ENCODE measurements at places on chromosomes 16 and 17.

DNA sequence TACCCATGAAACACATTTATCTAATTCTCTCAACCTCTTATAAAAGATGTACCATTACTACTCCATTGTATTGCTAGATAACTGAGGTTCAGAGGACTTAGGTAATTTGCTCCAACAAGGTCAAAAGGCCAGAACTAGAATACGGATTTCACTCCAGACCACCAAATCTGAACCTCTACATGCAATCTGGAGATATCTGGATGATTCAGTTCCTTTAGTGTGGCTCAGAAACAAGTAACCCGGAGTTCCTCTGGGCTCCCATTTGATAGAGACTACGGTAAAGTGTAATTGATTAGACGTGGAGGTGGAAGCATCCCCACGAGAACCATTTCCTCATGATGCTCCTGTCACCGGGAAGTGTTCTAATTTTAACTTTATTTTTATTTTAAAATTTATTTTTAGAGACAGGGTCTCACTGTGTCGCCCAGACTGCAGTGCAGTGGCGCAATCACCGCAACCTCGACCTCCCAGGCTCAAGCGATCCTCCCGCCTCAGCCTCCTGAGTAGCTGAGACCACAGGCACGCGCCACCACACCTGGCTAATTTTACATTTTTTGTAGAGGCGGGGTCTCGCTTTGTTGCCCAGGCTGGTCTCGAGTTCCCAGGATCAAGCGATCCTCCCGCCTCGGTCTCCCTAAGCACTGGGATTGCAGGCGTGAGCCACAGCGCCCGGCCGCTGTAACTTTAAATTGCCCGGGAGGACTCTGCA is 608 bp upstream of the COX10 start:
- no peak for DNase-seq

DNA sequence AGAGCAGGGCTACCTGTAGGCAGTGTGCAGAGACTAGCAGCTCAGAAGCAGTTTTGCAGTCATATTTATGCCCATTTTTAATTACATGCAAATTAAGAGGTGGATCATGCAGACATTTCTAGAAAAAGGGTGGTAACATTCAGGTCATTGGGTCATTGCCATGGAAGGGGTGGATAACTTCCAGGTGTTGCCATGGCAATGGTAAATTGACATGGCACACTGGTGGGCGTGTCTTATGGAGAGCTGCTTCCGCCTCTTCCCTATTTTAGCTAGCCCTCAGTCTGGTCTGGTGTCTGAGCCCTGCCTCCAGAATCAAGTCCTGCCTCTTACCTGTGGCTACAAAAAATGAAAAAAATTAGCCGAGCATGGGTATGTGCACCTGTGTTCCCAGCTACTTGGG is 2.8 kb upstream of the DNAI2 start:
- DNase-seq: no peak

DNA sequence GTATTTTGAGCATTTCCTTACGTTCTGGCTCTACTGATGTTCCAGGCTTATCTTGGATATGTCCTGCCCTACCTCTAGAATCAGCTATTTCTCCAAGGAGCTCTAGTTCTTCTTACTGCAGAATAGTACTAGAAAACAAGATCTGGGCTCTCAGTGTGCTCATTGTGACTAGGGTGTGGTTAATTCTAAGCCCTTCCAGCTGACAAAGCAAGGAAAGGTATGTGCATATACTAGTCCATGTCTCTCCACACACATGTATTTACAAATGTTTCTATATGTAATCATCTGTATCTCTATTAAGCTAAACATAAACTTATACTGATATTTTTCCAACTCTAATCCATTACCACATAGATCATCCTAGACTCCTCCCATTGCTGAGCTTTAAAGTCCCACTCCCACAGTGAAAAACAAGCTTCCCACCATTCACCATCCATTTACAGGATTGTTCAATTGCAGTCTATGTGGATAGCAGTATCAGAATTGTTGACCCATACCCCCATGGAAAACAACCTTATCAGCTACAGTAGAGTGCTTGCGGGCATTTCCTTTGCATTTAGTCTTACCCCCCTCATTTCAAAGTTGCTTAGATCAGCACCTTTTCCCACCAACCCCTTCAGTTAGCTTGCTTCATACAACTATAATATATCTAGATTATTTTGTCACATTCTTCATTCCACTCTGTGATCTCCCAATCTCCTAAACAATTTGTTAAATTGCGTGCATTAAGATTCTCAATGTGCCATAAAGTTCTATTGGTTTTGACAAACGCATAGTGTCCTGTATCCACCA is 194.5 kb downstream of the SOX9 start:
- DNase-seq: no peak

DNA sequence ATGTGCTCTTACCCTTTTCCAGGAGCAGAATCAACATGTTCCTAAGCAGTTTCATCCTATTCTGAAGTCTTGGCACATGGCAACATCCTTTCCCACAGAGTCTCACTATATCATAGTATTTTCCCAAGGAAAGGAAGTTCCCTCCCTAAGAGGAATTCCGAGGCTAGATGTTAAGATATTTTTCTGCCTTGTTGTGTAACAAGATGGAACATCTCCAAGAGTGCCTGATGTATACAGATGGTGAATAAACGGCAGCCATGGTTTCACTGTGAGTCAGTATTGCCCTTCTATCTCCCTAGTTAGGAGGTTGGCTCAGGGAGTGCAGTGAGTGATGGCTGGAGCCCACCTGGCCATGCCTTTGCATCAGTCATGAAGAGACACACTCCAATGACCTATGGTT is 48.2 kb downstream of the SPACA3 start:
- DNase-seq: no peak

Data from stimulated activated CD4-positive, alpha-beta T cell treated with anti-CD3 and anti-CD28 coated beads, Interleukin-1b, Interleukin-23, amount 100 ng/mL, for 24 hours (primary cell).